ENCODE measurements at places on chromosomes 4 and X. TPM values are rescaled to one million over a fixed set of nuclear protein-coding genes. Genes with fewer than 3 reads are reported as not detected.

DNA sequence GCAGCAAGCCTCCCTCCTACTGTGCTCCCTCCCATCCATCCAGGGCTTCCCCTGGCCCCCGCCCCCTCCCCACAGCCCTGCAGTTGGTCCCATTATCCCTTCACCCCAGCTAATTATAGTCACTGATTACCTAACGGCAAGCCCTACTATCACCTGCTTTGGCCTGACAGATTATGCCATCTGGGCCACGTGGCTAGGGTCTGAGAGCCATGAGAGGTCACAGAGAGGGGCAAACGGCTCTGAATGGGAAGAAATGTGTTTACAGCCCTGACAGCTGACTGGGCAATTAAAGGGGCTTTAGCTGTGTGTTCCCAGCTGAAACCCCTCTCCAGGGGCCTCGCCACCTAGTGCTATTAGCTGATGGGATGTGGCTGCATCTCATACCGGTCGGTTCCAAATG is 134.4 kb upstream of the CPEB2 start:
- DNase-seq = peak; percentile 28

DNA sequence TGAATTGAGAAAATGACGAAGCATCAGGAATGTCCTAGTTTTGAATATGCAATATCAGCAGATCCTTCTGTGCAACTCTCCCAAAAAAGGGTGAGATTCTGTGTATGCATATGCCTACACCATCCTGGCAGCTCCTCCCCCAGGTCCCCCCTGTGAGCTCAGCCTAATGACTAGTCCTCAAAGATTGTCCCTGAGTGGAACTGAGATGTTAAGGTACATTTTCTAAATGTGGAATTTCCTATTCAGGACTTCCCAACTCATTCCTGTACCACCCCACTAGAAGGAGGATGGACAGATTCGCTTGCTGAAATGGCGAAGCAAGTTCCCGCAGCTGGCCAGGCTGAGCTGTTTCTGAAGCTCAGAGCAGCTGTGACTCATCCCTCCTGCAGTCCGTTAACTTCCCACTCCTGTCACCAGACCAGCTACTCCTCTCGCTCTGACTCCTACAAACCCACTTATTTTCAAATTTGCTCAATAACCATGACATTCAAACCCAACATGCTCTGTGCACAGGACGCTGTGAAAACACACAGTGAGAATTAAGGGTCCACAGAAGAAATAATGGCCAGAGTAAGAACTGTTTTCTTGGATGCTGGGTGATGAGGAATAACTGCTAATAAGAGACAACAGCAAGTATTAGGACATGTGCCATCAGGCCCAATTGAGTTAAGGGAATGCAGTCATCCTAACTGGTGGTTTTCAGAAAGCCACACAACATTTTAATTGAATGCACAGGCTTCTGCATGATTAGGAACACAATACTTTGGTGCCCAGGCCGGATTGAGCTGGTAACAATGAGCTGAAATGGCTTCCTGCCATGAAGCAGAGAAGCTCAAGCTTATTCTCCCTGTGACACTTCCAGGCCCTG is 40.0 kb upstream of the IRF2 start:
- DNase-seq = peak; percentile 47

GRCh38 chrX:117996408-117996807 is 120.2 kb downstream of the KLHL13 start:
- DNase-seq = no peak

- DNase-seq = no peak
These were observed 41.6 kb downstream of the TIGD2 start for GRCh38 chr4:89152972-89153371.

- no peak for DNase-seq
These were observed 451 bp upstream of the FGD1 start for GRCh38 chrX:54496517-54496852.

STARD8 gene
- polyA plus RNA-seq = 18.3 TPM

AKAP17A gene
- 29.3 TPM for polyA plus RNA-seq

All from muscle of back (tissue), 13 donors.